ENCODE measurements at places on chromosomes 2 and 18.
A peak's percentile ranks its signal among the peaks of the same experiment; 100 is the strongest.

GRCh38 chr2:88709181-88709631, 17.7 kb downstream of the RPIA start:
- peak; percentile 8 for DNase-seq

DNA sequence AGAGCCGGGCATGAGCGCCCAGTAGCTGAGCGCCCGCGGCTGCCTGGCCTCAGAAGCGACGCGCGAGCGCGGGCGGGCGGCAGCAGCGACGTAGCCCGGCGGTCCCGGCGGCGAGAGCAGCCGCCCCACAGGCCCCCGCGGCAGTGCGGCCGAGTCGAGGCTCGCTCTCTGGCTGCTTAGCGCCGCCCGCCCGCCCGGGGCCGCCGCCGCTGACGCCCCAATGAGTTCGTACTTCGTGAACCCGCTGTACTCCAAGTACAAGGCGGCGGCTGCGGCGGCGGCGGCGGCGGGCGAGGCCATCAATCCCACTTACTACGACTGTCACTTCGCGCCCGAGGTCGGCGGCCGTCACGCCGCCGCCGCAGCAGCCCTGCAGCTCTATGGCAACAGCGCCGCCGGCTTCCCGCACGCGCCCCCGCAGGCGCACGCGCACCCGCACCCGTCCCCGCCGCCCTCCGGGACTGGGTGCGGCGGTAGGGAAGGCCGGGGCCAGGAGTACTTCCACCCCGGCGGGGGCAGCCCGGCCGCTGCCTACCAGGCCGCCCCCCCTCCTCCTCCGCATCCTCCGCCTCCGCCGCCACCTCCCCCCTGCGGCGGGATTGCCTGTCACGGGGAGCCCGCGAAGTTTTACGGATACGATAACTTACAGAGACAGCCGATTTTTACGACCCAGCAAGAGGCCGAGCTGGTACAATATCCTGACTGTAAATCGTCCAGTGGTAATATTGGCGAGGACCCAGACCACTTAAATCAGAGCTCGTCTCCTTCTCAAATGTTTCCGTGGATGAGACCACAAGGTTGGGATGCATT, 847 bp downstream of the HOXD8 start:
- peak; percentile 91 for DNase-seq

DNA sequence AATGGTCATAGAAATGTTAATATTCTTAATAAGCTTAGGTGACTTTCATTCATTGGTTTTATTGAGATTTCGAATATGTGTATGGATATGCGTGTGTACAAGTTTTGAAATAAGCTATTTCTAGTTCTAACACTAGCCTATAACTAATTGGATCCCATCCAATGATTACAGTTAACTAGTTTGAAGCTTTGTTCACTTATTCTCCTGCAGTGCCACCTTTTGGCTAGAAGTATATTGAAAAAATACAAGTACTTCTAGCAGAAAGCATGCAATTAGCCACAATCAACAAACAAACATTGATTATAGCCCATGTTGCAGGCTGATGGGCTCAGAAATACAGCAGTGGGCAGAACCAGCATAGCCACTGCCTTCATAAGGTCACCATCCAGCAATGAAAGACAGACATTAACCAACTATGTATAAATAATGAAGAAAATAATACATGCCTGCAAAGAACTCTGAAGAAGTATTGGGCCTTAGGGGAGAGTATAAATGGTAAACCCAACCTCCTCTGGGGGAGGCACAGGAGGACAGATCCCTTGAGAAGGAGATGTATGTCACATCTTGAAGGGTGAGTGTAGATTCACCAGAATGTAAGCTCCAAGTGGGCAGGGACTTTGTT, 5.1 kb upstream of the PIEZO2 start:
- DNase-seq = peak; percentile 69

DNA sequence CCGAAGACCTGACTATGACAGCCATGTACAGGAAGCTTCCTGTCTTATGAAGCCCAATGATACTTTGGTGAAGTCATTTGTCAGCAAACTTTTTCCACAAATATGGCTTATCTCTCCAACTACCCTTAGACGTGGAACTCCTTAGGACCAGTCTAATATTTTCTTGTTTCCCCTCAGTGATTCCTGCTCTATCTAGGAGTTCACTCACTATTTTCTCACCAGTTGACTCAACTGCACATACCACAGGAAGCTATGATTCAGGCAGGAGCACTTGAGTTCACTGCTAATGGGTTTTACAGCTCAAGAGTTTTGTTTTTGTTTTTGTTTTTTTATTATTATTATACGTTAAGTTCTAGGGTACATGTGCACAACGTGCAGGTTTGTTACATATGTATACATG, 109.3 kb downstream of the ANTXR1 start:
- DNase-seq = no peak

- DNase-seq = no peak
These were observed 39.0 kb upstream of the NEDD4L start for GRCh38 chr18:58005011-58005410.

DNA sequence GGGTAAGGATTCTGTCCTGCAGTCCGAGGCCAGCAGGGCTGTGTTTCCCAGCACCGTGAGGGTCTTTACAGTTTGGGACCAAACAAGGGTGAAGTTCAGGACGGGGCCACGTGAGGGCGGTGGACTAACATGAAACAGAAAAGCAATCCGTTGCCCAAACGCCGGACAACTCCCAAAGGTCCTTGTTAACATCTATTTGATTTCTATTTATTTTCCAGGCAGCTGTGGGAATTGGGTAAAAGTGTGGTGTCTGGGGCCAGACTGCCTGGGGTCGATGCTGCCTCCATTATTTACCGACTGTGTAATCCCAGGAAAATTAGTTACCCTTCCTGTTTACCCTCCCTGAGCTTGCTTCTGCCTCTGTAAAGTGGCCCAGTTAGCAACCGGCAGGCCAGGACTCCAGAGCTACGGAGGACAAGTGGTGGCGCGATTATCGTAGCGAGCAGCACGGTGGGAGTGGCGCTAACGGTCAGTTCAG, 66.3 kb upstream of the TCF7L1 start:
- peak; percentile 82 for DNase-seq
